ENCODE measurements at places on chromosomes 6 and 20.
A peak's percentile ranks its signal among the peaks of the same experiment; 100 is the strongest.

GRCh38 chr6:17276766-17277165 lies 4.4 kb upstream of the RBM24 start:
- no peak for DNase-seq

DNA sequence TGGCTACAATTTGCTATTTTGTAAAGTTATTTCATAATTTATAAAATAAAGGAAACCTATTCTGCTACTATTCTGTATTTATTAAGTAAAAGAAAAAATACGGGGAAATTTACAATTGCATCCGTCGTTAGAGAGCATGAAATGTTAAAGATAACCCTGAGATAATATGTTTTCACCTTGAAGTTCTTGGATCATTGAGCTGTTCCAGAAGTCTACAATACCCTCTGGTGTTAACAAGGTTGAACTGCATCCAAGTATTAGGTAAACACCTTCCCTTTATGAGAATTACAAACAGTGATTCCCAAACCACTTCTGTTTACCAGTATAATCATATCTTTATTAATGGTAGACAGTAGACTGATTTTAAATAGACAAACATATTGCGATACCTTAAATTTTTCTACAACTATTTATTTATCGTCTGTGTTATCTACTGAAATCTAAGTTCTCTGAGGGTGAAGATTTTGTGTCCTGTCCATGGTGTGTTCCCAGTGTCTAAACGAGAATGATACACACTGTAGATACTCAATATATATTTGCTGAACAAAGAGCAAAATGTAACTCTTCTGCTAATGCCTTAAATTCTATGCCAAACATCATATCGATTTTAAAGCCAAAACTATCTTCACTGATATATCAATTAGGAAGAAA lies 28.2 kb downstream of the TBC1D32 start:
- DNase-seq, result peak; percentile 32

DNA sequence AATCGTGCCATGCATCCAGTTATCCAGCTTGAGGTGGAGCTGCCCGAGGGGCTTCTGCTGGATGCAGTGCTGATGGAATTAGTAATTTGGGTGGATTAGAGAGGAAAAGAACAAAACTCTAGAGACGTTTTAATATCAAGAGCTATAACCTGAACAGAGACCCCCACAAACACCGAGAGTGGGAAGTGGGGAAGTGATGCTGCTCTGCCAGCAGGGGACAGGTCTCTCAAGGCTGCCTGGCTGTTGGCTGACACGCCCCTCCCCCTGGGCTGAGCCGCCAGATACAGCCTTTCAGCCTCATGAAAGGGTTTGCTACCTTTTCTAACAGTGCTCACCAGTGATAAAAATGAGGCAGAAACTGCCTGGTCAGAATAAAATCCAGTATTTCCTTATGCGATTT lies 9.6 kb downstream of the LEMD2 start:
- no peak for DNase-seq

GRCh38 chr6:85130743-85131142 lies 319.1 kb upstream of the NT5E start:
- no peak for DNase-seq

DNA sequence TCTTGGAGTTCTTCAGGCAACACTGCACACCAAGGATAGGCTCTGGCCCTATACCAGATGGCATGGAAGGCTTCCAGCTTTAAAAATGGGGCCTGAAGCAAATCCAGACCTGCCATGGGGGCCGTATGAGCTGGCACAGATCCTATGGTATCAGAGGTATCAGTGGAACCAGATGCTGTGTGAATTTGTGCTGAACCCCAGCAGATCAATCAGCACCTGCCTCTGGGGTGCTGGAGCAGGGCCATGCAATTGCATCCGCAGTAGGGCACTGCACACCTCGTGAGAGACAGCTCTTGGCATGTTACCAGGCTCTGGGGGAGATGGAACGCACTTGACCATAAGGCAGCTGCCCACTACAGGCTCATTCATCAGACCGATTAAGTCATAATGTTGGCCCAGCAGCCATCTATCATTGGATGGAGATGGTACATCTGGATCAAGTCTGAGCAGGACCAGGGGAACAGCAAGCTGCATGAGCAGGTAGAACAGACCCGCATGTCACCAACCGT lies 221.5 kb downstream of the MYLK4 start:
- no peak for DNase-seq
